SHP77 (cell line): ENCODE measurements at places on chromosomes 7 and 10.

DNA sequence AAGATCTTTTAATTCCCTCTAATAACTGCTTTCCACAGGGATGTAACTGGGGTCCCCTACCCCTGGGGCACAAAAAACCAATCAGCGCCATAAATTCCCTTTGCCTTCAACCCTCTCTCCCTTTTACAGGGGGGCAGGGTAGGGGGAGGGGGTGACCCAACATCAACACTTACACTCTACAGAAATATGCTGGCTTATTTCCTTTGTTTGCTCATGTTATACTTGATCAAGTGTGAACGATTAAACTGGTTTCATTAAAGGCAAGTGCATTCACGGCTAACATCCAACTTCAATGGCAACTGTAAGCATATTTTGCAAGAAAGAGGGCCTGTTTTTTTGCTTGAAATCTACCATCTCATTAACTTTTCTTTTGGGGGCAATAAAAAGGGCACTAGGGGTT, 2.9 kb downstream of the CTBP2 start:
- no peak for DNase-seq

- DNase-seq, result no peak
These were observed 66.7 kb downstream of the ARL4A start for GRCh38 chr7:12754179-12754578.

DNA sequence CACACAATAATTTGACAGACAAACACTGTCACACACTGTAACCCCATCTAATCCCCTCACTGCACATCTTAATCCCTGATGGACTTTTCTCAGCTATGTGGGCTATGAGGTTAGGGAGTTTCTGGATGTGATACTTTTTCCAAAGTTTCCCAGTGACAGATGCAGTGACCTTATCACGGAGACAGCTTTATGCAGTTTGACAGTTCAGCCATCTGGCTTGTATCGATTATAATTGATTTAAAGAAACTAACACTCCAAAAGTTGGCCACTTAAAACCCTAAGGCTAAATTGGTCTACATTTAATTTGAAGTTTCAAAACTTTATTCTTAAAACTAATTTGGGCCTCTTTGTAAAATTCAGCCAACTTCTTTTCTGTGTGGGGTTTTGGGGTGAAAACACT, 196.7 kb downstream of the SDK1 start:
- DNase-seq, result no peak

GRCh38 chr10:86127274-86127819, 239.2 kb downstream of the GRID1 start:
- no peak for DNase-seq

- no peak for DNase-seq
These were observed 70.4 kb downstream of the C10orf90 start for GRCh38 chr10:126599949-126600682.

DNA sequence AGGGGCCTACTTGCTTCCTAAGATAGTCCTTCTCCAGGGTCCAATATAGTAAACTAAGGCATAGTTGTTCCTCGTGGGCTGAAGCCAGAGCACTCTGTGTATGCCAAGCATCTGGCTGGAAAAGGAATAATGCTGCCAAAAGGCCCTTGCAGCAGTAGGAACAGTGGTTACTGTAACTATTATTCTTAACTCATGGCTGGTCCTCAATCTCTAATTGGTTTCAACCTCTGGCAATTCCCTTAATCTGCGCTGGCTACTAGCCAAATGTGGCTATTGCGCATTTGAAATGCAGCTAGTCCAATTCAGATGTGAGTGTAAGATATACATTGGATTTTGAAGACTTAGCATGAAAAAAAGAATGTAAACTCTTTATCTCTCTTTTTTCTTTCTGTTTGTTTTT, 27.8 kb upstream of the LBX1 start:
- no peak for DNase-seq

GRCh38 chr10:46028584-46029460, 1.6 kb downstream of the NCOA4 start:
- DNase-seq, result peak; percentile 9

DNA sequence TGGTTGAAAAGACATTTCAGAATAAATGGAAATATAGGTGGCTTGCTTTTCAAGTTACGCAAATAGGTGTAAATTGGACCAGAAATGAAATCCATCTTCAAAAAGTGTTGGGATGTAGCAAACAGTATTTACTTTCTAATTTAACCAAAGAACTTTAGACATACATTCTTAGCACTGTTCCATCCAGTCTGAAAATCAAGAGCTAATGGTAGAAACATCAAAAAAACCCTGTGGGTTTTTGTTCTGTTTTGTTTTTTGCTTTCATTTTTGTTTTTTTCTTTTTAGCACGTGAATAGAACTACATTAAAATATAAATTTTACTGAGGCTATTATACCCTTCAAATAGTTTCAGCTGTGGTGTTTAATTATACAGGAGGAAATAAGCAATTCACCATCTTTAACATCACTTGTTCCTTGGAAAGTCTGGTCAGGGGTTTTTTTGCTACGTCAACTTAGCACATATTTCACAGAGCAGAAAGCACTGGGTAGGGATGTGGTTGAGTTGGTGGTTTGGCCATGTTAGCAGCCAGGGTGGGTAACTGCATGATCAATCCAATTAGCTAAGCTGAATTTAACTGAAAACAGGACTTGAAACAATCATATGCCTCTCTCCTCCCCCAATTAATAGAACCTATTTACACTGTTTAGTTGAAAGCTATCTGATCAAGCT, 275.4 kb upstream of the PFKP start:
- DNase-seq, result no peak

GRCh38 chr10:93074147-93074596, 479 bp downstream of the CYP26A1 start:
- DNase-seq, result peak; percentile 22

DNA sequence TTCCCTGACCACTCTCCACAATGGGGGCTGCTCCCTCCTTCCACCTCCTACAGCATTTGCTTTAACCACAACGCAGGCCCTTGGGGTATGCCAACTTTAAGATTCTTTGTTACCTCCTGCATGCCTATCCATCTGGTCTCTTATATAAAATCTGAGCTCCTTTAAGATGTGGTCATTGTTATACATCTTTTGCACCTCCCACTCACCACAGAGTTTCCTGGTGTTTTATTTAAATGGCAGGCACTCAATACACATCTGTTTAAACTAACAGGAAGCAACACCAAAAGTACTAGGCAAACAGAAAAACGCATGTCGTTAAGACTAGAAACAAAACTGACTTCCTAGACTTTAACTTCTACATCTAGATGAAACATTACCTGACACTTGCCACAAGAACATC, 36.3 kb downstream of the SLC25A13 start:
- no peak for DNase-seq

- DNase-seq, result peak; percentile 58
These were observed 24.8 kb downstream of the INPP5F start for GRCh38 chr10:119750391-119751230.

DNA sequence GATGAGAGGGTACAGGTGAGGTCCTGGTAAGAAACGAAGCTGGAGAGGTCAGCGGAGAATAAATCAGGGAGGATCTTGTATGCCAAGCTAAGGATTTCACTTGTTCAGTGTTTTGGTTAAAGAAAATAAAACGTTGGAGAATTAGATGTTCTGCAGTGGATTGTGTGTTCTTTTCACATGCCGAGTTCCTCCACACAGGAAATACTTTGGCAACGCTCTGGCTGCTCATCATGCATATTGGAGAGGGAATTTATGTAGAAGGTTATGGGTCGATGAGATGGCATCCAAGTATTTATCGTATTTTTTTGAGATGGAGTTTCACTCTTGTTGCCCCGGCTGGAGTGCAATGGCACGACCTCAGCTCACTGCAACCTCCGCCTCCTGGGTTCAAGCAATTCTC, 11.0 kb downstream of the RPS24 start:
- DNase-seq, result no peak

DNA sequence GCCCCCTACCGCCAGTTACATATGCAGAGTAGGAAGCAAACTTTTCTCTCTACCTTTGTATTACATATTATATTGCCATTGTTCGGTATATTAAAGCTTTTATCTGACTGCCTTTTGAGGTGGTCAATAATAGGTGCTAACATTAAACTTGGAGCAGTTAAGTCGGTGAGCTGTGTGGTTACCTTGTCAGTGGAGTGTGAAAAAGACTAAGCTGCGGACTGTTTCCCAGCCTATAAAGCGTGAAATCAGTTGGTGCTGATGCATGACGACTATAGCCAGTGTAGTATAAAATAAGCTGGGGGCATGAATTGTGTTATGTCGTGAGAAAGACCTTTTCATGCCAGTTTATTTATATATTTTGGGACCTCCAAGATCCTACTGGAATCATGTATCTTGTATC, 33.7 kb downstream of the R3HCC1L start:
- DNase-seq, result no peak

DNA sequence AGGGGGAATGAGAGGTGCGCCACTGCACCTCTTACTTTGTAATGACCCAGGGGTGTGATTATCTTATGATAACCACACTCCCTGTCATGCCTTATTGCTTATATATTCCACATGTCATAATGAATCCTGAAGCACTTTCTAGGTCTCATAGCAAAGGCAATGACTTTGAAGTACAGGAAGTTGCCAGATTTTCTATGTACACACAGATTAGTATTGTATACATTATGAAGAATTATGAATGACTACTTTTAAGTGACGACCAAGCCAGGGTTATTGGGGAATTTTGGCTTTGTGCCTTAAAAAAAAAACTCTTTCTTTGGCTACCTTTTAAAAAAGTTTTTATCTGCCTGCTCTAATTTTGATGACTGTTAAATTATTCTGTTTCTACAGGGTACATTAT, 269.6 kb downstream of the MDFIC start:
- no peak for DNase-seq

GRCh38 chr7:105480931-105481330, 41.1 kb downstream of the PUS7 start:
- no peak for DNase-seq

GRCh38 chr10:88457660-88458059, 125.5 kb downstream of the RNLS start:
- DNase-seq, result no peak

DNA sequence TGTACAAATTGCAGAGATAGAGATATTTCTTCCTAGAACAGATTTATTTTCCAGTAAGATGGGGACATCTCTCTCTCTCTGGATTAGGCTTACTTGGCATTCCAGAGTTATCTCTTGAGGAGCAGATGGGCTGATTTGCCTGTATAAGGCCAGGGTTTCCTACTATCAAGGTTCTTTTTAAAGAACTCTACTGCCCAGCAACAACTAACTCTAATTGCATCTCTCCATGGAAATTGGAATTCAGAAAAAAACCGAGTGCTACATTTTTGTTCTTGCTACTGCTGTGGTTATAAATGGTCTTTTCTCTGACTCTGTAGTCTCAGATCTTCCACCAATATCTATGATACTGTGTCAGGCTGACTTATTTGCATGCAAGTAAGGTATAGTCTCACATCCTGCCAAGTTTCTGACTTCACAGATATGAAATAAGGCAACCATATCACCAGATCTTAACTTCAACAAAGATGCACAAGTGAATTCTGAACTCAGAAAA, 161.1 kb downstream of the CRPPA start:
- DNase-seq, result no peak

DNA sequence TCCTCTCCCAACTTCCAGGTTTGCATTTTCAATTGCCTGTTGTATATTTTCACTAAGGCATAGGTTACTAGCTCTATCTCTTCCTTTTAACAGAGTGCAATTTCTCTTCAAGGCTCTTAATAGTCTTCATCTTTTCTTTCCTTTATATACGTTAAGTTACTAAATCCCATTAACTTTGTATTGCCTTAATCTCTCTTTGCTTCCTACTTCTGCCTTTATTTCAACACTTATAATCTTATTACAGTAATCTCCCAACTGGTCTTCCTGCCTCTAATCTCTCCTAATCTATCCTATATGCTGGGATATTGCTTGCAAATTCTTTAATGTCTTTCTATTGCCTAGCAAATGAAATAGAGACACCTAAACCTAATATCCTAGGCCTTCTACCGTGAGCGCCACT, 26.1 kb downstream of the ST7 start:
- no peak for DNase-seq

DNA sequence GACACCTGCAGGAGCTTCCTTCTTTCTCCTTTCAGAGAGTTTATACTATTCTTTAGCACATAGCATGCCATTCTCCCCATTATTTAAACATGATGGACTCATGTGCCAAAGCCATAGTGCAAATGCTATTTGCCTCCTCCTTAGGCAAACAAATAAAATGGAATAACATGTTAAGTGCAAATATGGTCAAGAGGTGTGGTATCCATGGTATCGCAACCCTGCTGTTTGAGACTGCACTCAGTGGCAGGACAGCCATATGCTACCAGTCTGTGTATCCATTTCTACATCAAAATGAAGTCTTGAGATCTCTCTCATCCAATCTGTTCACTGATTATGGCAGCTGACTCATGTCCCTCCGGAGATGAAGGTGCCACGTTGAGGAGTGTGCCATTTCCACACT, 22.8 kb downstream of the HEPACAM2 start:
- no peak for DNase-seq

- DNase-seq, result no peak
These were observed 31.7 kb downstream of the POLR1F start for GRCh38 chr7:19677180-19677579.

- DNase-seq, result no peak
These were observed 45.9 kb upstream of the DNAAF5 start for GRCh38 chr7:680411-681127.

DNA sequence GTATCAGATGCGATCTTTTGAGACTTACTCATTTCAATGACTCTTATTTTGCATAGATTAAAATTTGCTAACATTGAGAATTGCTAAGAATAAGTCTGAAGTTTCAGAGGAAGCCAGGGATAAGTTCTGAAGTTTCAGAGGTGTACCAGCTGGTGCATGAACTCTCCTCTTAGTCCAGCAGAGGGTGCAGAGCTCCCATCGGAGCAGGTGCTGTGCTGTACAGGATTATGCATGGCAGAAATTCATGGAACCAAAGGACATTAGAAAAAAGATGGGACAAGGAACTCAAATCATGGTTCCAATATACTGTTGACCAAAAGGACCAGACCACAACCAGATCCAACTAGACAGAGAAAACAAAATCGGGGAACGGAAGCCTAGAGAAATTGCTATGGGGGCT, 41.9 kb downstream of the MGAM2 start:
- no peak for DNase-seq

GRCh38 chr7:118195837-118196474, 12.0 kb downstream of the LSM8 start:
- peak; percentile 15 for DNase-seq

- no peak for DNase-seq
These were observed 107.0 kb upstream of the KIF5B start for GRCh38 chr10:32163071-32163761.
